ENCODE measurements at places on chromosomes 5 and 9. TPM values are rescaled to one million over a fixed set of nuclear protein-coding genes. Genes with fewer than 3 reads are reported as not detected.

DBN1 gene
- total RNA-seq: 54.5 TPM

ZSWIM6 gene
- total RNA-seq: 5.7 TPM

C9orf153 gene
- 0.65 TPM for total RNA-seq

NEUROG1 gene
- total RNA-seq: not detected

MZB1 gene
- total RNA-seq: not detected

RAB3C gene
- not detected for total RNA-seq

Measured in A549 treated with GW870086 at 1 μM for 4 hours (cell line).